ENCODE measurements at places on chromosomes 2 and 18.

GRCh38 chr2:9467687-9468086, 6.7 kb upstream of the IAH1 start:
- no peak for DNase-seq

DNA sequence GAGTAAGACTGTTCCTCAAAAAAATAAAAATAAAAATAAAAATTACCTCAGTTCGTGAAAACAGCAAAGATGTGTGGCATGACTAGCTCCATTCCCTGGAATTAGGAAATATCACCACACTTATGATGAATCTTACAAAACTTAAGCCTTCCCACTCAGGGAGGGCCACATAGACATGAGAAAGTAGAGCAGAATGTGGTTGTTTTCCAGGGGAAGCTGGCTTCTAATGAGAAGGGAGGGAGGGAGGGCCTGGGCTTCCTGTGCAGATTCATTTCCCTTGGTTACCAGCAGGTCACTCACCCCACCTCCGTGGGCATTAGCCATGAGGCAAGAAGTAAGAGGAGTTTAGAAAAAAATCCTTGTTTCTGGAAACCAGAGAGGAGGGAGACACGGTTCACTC, 95.9 kb upstream of the RMDN2 start:
- DNase-seq, result no peak

DNA sequence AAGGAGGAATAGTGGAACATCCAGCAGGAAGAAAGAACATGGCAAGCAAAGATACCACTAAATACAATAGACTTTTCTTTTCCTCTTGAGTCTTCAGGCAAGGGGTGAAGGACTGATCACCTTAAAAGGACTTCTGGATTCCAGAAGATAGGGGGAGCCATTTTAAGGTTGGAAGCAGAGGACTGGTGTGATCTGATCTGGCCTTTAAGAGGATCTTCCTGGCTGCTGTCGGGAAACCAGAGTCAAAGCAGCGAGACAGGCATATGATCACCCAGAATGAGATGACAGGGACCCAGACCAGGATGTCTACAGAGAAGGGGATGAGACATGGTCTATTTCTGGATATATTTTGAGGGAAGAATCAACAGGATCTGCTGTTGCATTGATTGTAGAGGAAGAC, 558.0 kb downstream of the STK39 start:
- DNase-seq, result no peak

- DNase-seq, result no peak
Observed at GRCh38 chr18:10336749-10337350, 117.6 kb upstream of the APCDD1 start.

GRCh38 chr2:230244211-230244610, 18.7 kb downstream of the SP140 start:
- no peak for DNase-seq

GRCh38 chr18:55485666-55486065, 102.3 kb downstream of the TCF4 start:
- no peak for DNase-seq

DNA sequence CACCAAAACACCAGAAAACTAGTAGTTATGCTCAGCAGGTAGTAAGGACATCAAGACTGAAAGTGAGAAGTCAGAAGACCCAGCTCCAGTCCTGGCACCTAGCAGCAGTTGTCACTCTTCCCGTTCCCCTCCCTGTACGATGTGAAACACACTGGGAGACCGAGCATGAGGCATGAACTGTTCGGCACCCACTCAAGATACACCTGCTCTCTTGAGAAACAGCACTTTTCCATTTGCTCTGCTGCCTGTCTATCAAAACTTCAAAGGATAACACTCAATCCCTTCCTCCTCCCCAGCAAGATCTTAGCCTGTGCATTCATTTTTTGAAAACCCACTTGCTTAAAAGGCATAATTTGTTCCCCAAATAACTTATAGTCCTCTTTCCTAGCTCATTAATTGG, 123.9 kb downstream of the PLEKHM3 start:
- DNase-seq, result no peak

DNA sequence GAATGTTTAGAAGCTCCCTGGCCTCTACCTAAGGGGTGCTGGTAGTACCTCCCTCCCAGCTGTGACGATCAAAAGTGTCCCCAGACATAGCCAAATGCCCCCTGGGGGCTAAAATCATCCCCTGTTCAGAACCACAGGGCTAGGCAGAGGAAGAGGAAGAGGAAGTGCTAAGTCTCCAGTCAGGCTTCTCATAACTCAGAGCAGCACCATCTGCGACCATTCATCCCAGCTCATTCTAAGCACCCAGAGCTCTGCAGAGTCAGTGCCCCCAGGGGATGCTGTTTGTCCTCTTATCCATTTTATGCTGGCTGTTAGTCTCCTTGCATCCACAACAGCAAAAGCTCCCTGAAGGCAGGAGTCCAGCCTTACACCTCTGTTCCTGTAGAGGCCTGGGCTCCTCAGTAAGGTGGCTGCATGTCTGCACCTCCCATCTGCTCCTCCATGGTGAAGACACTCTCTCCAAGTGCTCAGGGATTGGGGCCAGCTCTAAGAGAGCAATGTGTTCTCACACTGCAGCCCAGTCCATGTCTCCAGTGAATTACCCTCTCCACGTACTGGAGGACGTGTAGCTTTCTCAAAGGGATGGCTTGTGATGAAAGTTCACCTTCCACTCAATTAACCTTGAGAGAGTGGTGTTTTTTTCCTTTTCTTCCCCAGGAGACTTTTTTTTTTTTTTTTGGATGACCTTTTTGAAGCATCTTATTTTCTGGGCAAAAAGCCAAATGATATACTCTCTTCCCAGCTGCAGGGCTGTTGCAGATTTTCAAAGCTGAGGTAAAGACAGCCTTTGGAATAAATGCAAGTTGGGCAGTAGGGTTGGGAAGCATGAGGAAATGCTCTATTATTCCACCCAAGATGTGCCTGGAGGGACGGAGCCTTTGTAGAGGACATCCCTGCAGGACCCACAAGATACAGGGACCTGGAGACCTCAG, 158.9 kb upstream of the SLC14A2 start:
- DNase-seq, result no peak

DNA sequence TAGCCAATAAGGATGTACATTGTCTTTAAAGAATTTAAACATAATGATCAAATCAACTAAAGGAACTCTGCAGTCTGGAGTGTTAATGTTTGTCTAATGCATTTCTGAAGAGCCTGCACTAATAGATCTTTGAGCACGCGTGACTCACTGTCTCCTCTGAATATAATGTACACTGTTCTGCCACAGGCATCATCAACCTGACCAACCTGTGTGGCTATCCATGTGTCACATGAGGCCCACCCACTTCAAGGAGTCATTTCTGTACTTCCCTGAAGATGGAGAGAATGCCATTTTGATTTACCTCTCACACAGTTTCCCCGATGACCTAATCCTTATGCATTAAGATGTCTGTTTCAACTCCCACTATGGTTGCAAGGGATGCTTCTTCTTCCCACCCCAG, 434.0 kb upstream of the SPHKAP start:
- no peak for DNase-seq

- no peak for DNase-seq
Observed at GRCh38 chr2:53727921-53728320, 39.7 kb upstream of the CHAC2 start.
